ENCODE measurements at places on chromosomes 5 and 9. TPM values are rescaled to one million over a fixed set of nuclear protein-coding genes. Genes with fewer than 3 reads are reported as not detected.

DNA sequence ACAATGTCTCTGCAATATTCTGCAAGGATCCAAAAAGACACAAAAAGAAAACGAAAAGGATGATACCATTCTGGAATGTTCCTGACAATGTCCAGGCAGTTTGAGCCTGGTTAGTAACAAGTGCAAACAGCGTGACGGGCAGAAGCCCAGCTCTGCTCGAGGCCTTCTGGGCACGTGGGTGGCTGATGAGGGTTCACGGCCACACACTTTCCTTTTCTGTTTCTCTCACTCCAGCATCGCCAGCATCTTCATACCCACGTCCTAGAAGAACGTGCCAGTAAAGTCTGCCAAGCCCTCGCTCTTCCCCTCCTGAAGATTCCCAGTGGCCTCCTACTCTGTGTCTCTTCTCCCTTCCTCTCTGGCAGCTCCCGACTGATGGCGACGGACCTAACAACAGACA is 36.7 kb downstream of the COL23A1 start:
- DNase-seq, result no peak

GRCh38 chr9:94533155-94533554 is 21.7 kb upstream of the PCAT7 start:
- peak; percentile 61 for DNase-seq

DNA sequence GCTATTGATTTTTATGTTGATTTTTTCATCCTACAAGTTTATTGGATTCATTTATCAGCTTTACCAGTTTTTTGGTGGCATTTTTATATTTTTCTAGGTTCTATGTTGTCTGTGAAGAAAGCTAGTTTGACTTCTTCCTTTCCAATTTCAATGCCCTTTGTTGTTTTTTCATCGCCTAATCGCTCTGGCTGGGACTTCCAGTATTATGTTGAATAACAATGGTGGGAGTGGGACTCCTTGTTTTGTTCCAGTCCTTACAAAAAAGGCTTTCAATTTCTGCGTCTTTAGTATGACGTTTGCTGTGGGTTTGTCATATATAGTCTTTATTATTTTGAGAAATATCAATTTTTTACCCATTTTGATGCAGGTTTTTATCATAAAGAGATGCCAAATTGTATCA is 175.6 kb upstream of the CCNH start:
- no peak for DNase-seq

DNA sequence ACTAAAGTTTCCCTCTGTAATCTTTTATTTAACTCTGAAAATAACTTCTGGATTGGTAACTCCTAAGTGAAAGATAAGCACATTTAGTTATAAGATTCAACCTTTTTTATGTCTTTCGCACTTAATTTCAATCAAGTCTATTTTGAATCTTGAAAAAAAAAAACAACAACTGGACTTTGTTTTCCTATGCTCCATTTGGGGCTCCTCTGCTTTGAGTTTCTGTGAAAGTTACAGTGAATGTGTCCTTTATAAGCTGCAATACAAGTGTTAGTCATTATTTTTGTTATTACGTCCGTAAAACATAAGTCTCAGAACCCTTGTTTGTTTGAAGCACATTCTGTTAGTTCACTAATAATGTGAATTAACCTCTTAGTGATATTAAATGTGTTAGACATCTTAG is 276.8 kb downstream of the ADAMTS6 start:
- no peak for DNase-seq

DNA sequence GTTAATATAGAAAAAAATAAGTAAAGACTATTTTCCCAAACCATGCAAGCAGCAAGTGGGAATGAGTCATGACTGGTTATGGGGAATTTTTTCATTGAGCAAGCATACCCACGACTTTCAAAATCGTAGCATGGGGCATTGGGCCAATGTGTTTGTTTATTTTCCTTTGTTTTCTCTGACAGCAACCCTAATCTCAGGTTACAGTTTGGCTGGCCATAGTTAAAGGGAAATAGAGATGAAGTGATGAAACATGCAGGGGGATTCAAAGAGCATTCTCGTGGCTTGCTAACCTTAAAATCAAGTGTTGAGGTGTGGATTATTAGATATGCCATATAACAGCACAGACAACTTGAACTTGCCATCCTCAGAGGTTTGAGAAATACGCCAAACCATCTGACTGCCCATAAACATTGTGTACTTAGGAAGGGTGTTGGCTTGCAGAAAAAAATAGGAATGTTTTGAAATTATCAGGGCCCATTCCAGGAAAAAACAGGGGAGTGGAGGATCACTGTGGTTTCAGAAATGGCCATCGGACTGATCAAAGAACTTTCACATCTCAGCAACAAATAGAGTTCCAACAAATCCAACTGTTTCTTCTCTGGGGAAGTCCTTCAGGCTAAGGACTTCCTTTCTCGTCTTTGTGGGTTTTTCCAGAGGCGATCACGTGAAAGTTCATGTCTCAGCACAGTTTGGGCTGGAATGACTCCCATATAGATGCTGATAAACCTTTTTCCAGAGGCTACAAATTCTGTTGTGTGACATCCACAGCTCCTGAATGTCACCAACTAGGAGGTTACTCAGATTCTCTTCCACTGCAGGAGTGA is 259.1 kb downstream of the SYK start:
- DNase-seq, result no peak

- no peak for DNase-seq
Observed at GRCh38 chr9:127720031-127720864, 4.4 kb downstream of the TTC16 start.

DNA sequence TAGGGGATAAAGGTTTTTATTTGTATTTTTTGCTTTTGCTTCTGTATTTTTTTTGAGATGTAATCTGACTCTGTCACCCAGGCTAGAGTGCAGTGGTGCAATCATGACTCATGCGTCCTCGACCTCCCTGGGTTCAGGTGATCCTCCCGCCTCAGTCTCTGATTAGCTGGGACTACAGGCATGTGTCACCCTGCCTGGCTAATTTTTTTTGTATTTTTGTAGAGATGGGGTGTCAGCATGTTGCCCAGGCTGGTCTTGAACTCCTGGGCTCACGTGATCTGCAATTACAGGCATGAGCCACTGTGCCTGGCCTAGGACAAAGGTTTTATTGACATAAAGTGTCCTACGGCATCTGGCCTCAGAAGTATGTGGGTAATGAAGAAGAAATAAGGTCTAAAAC is 297.1 kb upstream of the C9orf72 start:
- no peak for DNase-seq

GRCh38 chr5:107619781-107620180 is 51.0 kb downstream of the EFNA5 start:
- DNase-seq, result no peak

DNA sequence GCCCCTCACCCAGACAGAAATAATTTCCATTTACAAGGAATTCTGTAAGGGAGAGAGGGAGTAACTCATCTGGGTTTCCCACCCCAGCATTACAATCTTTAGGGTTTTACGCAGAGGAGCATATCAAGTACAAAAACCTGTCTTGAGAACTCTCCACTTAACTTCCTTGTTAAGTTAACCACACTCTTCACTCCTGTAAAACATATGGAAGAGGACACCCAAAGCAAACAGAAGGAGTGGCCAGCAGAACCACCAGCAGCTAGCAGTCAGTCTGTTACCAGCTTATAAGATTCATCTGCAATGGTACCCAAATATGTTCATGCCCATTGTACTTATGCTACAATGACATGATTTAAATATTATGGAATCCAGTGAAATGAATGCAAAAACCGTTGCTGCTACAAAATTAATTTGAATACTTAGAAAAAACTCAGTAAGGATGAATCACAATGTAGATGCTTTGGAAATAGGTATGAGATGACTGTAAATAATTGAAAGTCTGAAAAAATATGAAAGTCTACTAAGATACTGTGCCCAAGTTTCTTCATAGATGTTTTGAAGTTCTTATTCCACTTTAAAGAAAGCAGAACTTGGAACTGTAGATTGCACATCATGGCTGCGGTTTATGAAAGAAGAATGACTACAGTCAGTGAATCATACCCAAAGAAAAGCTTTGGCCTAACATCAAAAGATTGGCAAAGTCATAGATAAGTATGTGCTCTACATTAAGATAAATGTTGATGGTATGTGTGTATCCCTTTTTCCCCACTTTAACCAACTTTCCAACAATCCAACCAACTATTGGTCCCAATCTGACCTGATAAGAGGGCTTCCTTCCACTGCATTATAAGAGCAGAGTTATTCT is 233.6 kb downstream of the ACTL7B start:
- no peak for DNase-seq

GRCh38 chr9:92297611-92298010 is 4.1 kb upstream of the IARS1 start:
- DNase-seq, result no peak

GRCh38 chr9:124929464-124929863 is 11.4 kb downstream of the GOLGA1 start:
- DNase-seq, result no peak

- no peak for DNase-seq
Observed at GRCh38 chr9:12956805-12957204, 182.0 kb downstream of the LURAP1L start.

GRCh38 chr5:74952406-74952805 is 86.2 kb upstream of the FAM169A start:
- no peak for DNase-seq

DNA sequence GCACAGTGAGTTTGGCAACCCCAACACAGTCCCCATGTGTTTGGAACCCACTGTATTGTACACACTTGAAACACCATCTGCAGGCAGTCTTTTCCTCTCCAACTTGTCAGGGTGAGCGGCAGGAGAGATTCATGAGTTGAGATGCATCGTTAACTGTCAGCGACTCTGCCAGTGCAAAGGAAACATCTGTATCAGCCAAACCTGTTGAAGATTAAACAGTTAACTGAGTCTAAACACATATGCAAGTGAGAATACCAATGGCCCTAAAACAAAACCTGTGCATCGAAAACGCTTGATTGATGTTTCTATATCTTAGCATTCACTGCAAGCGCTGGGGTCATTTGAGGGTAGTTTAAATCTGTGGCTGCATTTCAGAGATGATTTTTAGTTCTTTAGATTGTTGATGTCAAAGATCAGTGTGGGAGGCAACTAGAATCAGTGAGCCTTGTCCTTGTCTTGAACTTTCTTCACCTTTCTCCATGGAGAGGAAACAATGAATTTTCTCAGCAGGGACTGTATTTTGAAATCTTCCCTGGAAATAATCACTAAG is 41.3 kb upstream of the PAM start:
- no peak for DNase-seq

DNA sequence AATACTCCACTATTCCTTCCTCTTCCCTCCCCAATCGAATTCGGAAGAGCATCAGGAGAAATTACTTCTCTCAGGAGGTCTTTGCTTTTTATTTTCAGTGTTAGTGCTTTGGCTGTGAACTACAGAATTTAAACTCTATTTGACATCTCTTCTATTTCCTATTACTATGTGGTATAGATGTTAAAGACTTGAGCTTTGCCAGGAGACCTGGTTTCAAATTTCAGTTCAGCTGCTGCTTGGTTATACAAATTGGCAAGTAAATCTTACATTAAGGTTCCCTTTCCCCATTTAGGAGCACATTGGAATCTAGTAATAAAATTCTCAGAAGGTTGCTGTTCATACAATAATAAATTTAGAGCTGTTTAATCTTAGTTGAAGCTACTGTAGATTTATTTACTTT is 13.1 kb downstream of the UHRF2 start:
- no peak for DNase-seq

- DNase-seq, result peak; percentile 62
Observed at GRCh38 chr5:160199410-160199911, 29.8 kb upstream of the FABP6 start.

DNA sequence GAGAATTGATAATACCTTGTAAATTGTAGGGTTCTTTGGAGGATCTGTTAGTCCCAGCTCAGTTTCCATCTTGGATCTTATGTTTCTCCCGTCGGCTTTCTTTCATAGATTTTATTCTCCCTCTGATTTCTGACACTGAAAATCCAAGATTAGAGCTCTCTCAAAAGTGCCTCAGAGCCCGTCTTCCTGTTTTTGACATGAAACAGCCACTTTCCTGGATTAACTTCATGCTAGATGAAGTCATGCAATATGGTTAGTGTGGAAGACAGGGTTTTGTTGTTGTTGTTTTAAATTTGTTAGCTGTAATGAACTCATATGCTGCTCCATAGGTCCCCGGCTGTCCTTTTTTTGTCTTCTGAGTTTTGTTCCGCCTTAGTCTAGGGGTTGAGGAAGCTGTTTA is 51.6 kb upstream of the ZFR start:
- no peak for DNase-seq

DNA sequence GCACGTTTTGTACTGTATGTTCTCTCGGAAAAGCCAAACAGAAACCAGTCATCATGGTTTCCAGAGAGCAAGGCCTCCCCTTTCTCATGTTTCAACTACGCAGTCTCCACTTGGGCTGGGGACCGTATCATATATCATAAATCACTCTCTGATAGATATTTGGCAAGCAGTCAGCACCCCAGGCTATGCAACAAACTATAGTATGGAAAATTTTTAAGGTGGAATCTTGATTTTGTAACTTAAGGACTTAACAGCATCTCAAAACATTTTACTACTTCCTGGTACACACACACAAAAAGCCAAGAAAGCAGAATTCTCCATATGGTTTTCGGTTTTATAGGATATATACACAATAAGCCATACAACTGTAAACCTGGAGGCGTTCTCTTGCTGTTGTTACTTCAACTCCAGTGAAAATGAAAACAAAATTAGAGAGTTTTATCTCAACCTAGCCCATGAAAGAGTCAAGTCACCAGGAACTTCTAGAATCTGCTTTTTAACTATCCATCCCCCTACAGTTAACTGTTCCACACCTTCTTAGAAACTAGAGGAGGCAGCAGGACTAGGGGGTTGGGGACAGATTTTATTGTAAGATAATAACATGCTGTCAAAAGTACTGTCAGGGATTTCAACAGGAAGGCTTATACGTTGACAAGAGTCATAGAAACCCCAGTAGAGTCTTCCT is 283.4 kb downstream of the NFIB start:
- DNase-seq, result no peak

GRCh38 chr9:73916016-73916673 is 581.0 kb upstream of the RORB start:
- peak; percentile 2 for DNase-seq

Gene PCDHB15
- total RNA-seq, result not detected

Gene GABRA6
- total RNA-seq, result not detected

Gene PPIC
- total RNA-seq, result 50.6 TPM

Gene PCDHGA6
- total RNA-seq, result 0.49 TPM

Gene PCDHA13
- not detected for total RNA-seq

Gene TENT4A
- 36.7 TPM for total RNA-seq

Gene GLT6D1
- total RNA-seq, result not detected

Gene SREK1
- 81.4 TPM for total RNA-seq

Gene HARS2
- total RNA-seq, result 38.6 TPM

Gene NPDC1
- total RNA-seq, result 44.1 TPM

Gene RAB3C
- 0.05 TPM for total RNA-seq

Gene IFNB1
- total RNA-seq, result not detected

Gene TCF7
- 36.2 TPM for total RNA-seq

Measured in Caco-2 (cell line).